GM04504 (cell line): ENCODE measurements at places on chromosomes 7 and 10.

DNA sequence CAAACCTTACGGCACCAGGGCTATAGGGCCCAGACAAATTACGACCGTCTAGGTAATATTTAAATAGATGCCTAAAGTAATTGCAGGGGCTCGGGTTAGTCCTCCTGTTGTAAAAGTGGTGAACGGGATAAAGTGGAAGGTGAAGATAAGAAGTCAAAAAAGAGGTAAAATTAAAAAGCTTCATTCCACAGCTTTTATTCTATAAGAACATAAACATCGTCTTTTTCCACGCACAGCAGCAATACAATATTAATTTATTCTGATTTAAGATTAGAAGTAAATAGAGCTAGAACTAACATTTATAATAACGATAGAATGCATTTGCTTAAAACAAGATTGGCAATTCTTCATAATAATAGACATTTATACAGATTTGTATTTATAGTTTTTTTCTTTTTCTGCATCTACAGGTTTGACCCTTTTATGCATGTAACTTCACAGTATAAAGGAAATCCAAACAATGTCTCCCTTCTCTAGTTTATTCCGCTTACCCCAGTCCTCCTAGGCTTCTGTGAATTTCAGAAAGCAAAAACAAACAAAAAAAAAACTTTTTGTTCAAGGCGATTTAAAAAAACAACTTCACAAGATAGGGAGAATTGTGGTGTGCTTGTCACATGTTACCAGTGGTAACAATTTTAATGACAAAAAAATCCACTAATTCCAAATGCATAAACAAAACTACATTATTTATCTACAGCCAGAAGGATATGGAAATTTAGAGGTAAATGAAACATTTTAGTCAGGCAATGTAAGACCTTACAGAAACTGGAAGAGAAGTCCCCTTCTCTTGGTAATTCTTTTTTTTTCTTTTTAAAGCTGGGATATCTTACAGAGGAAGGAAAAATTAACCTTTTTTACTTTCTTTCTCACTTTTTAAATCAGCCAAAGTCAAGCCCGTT lies 3.4 kb downstream of the HOXA10 start:
- peak; percentile 3 for DNase-seq

- DNase-seq: no peak
Observed at GRCh38 chr7:70631718-70632117, 500.2 kb upstream of the GALNT17 start.

DNA sequence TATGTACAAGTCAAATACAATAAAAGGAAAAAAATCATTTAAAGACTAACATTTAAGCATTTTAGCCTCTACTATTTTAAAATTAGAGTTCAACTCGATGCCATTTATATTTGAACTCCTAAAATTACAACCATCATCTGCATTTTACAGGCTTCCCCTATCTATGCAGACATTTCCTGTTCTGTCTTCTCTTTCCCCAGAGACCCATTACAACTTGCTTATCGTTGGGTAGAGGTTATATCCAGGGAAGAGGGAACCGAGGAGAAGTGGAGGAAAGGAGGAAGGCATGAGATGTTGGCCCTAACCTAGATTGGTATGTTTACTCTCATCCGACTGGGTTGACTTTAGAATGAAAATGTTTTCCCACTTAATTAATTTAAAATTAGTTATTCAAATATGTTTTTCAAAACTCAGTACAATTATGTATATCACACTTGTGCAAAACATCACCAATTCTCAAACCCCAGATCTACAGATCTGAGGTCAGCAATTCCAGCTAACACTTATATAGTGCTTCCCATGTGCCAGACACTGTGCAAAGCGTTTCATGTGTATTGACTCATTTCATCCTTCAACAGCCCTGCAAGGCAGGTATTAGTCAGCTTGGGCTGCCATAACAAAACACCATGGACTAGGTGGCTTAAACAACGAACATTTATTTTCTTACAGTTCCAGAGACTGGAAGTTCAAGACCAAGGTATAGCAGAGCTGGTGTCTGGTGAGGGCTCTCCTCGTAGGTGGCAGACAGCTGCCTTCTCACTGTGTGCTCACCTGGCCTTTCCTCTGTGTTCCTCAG lies 27.3 kb upstream of the HERPUD2 start:
- DNase-seq: no peak

DNA sequence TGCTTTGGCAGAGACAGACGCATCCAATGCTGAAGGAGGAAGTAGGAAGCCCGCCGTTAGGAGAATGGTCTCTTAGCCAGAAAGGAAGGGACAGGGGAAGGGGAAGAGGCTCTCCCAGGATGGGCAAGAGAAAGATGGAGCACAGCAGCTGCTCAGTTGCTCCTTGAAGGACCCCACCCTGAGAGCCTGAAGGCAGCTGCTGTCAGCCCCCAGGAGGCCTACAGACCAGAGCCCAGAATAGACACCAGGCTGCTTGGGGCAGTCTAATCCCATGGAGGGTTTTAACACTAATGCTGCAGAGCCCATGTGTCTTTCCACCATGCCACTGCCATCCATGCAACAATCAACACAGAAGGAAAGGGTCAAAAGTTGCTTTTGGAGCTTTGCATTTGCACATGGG lies 3.5 kb upstream of the C7orf33 start:
- no peak for DNase-seq

DNA sequence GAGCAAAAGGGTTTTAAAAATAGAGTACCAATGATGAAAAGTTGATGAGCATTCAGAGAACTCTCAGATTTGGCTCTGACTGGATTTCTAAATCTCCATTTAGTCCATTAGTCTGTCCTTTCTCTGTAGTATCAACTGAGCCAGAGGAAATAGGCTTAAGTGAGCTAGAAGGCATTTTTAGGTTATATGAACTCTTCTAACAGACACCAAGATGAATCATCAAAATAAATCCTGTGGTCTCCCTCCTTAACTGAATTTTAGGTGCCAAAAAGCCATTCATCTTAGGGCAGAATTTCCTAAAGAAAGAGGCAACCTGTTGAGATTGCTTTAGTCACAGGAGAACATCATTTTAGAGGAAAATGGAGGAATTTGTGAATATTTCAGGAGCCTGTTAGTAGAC lies 305.1 kb downstream of the AUTS2 start:
- no peak for DNase-seq

DNA sequence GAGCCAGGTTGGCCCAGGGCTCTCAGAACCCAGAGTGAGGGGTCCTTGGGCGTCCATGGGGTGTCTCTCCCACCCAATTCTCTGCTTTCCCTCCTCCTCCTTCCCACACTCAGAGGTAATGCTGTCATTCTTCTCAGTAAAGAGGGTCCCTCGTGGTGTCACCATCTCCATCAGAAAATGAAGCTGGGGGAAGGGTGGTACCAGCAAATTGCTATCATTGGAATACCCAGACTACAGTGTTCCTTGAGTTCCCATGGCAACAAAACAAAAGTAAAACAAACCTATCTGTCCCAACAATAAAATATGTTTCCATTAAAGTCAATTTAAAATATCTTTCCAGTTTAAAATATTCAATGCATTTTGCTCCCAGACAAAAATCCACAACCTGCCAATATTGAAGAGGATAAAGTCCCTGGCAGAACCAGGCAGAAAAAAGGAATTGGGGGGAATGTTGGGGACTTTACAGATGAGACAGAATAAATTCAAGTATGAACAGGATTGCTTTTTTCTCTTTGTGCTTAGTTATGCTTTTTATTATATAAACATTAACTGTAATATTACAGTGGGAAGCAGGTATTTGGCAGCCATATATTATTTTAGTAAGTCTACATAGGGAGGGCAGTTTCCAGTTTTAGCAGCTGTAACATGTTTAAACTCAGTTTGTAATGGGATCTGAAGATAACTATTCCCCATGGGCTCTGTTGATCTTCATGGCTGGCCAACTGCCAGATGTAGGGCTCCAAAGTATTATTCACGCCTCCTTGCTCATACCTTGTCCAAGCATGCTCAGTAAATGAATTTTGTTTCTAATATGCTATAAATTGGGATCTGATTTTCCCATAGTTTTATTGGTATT lies 182.1 kb downstream of the ARID5B start:
- DNase-seq: no peak
